AG10803 (cell line): ENCODE measurements at places on chromosomes 4 and X.
A peak's percentile ranks its signal among the peaks of the same experiment; 100 is the strongest.

DNA sequence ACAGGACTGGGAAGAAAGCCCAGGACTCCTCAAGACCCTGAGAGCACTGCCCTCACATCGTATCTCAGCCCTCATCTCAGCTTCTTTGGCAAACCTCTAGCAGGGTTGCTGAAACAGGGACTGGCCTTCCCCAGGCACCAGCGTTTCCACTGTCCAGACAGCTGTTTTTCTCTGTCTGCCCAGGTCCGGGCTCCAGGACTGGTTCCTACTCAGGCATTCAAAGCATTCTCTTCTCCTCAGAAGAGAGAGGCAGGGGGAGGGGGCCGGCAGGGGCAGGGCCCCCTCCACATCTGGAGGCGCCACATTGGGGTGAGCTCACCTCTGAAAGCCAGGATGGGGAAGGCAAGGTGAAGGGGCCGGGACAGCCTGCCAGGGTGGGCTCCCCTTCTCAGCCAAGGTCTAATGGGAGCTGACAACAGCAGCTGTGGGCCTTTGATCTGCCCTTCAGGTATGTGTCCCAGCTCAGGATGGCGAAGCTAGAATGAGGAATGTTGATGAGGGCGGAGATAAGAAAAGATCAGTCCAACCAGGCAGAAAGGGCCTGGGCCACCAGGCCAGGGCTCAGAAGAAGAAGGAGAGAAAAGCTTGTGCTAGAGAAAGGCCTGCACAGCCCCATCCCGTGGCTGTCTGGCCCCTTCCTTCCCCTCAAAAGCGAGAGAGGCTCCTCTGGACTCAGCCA is 60.4 kb downstream of the PJA1 start:
- no peak for DNase-seq

DNA sequence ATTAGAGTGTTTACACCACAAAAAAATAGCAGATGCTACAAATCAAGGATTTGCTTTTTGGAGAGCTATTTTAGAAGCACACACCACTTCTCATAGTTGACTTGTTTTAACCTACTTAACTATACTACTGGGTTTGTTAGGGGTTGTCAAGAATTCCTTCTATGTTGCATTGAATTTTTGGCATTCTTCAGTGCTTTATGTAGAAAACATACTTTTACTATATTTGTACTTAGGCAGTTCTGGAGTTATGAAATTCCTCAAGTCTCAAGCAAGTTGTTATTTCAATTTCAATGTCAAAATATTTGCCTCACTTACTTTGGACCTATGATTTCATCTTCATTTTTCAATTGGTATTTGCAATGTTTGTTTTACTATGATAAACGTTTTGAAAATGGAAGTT is 449.6 kb downstream of the GLUD2 start:
- DNase-seq = peak; percentile 7

DNA sequence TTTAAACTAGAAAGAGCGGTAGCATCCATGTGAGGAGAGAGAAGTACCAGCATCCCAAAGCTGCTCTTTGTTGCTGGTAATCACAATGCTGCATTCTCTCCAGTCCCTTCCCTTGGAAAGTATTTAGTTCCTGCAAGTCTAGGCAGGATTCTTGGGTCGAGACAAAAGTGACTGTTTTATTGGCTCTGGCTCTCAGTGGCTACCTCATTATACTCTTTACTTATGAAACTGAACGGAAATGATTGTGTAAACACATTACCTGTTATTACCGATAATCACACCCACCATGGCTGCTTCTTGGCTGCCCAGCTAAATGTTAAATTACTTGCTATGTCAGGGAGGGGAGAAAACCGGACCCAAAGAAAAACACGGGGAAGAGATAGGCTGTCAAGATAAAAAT is 26.2 kb downstream of the ATXN3L start:
- DNase-seq = no peak

DNA sequence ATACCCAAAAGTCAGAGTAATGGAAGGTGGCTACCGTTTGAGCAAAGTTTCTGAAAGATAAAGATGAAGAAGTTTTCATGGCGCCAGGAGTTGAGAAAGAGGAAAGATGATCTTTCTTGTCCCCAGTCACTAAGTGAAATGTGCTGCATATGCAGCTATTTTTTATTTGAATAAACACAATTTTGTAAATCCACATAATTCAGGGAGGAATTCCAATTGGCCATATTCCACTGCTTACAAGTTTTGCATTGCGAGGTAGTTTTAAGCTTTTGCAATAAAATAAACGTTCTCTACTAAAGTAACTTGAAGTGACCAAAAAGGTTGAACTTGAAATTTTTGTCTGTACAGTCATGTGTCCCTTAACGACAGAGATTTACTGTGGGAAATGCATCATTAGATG is 139.3 kb upstream of the VCX2 start:
- DNase-seq = no peak

- no peak for DNase-seq
Measured at GRCh38 chr4:82560853-82561785, 669 bp downstream of the TMEM150C start.

DNA sequence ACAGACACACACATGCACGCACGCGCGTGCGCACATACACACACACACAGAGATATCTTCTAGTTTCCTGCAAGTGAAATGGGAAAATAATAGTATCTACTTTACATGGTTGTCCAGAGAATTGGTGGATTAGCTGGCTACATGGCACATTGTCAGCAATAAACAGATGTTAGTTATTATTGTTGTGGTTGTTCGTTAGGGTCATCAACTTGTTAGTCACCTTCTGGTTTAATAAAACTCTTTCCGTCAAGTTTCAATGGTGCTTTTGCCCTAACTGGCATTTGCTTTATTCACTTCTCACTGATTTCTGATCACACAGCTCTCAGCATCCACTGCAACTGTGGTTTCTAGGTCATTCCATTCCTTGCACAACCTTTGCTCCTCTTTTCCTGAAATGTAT is 25.4 kb upstream of the RASL11B start:
- peak; percentile 93 for DNase-seq

DNA sequence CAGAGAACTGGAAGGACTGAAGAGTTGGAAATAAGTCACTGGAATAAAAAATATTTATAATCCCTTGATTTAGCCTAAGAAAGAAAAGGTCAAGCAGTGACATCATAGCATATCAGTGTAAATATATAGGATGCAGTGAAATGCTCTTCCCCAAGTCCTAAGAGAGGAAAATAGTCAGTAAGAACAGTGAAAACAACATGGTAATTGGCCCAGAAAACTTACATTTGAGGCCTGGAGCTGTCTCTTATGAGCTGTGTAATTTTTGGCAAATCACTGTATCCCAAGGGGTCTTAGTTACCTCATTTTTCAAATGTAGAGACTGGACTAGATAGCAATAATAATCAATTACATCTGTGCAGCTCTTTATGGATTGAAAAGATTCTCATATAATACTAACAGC is 255.7 kb upstream of the AR start:
- no peak for DNase-seq

DNA sequence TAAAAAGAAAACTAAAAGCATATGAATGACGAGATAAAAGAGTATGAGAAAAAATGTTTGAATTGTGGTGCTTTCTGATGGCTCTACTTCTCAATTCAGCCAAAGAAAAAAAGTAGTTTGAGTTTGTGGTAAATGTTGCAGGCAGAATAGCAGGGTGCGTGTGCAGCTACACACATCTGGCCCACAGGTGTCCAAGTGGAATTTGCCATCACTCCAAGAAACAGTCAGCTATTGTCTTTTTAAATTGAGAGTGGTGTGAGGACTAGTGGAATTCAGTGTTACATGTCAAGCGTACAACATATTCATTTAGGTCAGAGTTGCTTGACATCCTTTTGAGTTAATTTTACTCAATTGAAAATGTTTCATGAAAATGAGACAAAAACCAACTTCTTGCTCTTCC is 424.8 kb upstream of the MAD2L1 start:
- peak; percentile 21 for DNase-seq

DNA sequence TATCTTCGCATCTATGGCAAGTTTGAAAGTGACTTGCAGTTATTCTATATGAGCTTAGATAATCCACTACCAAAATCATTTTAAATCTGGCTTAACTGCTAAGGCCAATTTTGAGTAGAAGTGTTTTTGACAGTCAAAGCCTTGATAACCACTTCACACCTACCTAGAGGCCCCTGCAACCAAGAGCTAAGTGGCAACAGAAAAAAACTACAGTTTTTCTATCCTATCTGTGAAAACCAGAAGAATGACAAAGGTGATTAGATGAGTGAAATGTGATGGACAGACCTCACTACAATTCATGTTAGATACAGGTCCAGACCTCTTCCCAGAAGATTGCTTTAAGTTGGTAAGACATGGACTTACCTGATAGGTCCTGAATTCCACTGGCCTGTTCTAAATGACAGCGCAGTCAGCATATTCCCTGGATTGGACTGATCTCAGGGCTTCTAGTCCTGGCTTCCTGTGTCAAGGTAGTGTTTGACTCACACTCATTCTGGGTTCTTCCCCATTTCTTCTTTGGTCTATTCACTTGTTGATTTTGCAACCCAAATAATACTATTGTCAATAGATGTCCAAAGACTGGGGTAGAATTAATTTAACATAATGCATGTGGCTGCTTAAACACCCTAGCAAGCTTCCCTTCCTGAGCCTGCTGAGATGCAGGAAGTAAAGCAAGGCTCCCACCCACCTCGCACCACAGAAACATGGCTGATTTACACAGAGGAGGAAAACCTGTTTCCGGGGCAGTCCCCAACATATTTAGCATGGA is 65.1 kb downstream of the PPP3CA start:
- DNase-seq = no peak

GRCh38 chr4:119310826-119311225 is 11.1 kb downstream of the FABP2 start:
- DNase-seq = no peak

GRCh38 chr4:120209706-120210105 is 143.1 kb upstream of the MAD2L1 start:
- DNase-seq = no peak

DNA sequence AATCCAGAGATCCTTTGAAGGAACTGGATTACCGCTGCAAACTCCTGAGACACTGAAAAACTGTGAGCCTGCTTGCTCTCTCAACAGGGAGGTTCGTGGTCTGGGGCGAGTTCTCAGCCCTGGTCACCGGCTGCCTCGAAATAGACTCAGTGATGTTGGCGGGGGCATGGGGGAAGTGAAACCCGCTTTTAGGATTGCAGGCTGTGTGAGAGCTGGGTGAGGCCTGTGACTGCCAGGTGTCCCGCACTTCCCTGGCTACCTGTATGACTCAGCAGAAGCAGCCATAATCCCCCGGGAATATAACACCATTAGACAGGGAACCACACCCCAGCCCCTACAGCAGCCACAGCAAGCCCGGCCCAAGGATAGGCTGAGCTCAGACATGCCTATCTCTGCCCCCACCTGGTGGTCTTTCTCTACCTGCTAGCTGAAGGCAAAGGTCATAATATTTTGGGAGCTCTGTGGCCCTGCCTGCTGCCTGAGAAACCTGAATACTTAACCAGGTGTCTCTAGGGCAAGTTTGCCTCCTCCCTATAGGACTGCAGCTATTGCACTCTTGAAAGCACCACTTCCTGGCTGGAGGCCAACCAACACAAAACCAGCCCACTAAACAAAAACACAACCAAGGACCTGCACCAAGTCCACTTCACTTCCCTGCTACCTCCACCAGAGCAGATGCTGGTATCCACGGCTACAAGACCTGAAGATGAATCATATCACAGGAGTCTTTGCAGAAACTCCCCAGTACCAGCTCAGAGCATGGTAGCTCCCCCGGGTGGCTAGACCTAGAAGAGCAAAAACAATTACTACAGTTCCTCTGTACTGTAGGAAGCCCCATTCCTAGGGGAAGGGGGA is 202.0 kb downstream of the RRAGB start:
- DNase-seq = no peak

DNA sequence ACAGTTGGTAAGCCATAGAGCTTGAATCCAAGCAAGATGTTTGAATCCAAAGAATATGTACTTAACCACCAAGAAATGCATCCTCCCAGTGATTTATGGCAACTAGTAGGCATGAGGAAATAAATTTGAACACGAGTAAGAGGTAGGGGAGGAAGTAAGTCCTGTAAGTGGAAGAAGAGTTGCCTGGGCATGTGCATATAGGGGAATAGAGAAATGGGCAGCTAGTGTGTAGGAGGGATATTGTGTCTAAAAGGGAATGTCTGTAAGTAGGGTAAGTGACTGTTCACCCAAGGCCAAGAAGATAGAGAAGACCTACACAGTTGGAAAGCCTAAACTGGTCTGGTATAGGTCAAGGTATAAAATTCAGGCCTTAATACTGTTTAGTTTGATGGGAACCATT is 4.6 kb downstream of the SH3BGRL start:
- no peak for DNase-seq

- peak; percentile 38 for DNase-seq
Measured at GRCh38 chr4:140367738-140368137, 5.7 kb upstream of the SCOC start.

- DNase-seq = no peak
Measured at GRCh38 chr4:10197952-10198351, 81.4 kb upstream of the WDR1 start.

DNA sequence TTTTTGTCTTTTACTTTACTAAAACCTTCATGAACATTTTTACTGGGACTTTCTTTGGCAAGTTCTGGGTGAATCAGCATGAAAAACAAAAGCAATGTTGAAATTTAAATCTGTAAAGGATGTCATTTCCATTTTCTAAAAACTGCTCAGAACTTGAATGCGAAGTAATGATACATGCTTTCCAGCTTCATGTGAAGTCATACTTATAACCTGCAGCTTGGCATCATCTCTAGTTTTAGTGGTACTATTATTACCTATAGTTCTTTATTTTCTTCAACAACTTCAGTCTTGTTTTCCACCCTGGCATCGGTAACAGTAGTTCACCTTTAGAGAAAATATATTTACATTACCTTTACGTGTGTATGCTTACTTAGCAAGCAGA is 421.4 kb upstream of the DIPK2B start:
- DNase-seq = no peak

- peak; percentile 64 for DNase-seq
Measured at GRCh38 chr4:118739022-118739713, 54.0 kb downstream of the METTL14 start.

GRCh38 chrX:5155301-5155700 is 1073.4 kb downstream of the NLGN4X start:
- no peak for DNase-seq

- DNase-seq = no peak
Measured at GRCh38 chrX:155028129-155028528, 1.5 kb downstream of the FUNDC2 start.
